ENCODE measurements at places on chromosomes 6 and 20. TPM values are rescaled to one million over a fixed set of nuclear protein-coding genes. Genes with fewer than 3 reads are reported as not detected.

DNA sequence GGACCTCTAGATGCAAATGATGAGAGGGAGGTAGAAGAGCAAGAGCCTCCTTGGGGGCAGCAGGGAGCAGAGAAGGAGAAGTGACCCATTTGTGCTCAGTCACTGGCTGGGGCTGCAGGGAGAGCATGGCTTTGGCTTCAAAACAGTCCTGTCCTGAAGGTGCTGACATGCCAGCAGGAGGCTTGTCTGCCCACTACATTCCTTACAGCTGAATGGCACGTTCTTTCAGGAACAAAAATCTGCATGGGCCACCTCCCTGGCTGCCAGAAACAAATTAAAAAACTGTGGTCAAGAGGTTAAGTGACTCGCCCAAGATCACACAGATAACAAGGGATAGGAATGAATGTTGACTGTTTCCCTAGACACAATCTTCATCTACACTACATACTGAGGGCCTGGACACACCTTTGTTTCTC lies 188.8 kb downstream of the HIVEP2 start:
- DNase-seq, result peak; percentile 66

DNA sequence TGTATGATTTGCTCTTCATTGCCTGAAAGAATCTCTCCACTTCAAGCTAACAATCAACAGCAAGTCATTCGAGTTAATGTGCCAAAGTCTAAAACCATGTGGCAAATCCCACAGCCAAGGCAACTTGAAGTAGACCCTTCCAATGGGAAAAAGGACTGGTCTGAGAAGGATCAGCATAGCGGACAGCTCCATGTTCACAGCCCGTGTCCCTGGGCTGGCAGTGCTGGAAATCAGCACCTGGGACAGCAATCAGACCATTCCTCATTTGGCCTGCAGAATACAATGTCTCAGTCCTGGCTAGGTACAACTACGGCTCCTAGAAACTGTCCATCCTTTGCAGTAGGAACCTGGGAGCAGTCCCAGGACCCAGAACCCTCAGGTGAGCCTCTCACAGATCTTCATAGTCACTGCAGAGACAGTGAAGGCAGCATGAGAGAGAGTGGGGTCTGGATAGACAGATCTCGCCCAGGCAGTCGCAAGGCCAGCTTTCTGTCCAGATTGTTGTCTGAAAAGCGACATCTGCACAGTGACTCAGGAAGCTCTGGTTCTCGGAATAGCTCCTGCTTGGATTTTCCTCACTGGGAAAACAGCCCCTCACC lies 1.1 kb downstream of the GJA10 start:
- DNase-seq, result peak; percentile 91

The APOM gene
- 1.6 TPM for total RNA-seq

The C6orf15 gene
- not detected for total RNA-seq

- DNase-seq, result peak; percentile 89
Measured at GRCh38 chr6:150685860-150686259, 86.2 kb downstream of the PLEKHG1 start.

The ZKSCAN8 gene
- total RNA-seq, result 41.6 TPM

All from endodermal cell (in vitro differentiated cells).